ENCODE measurements at places on chromosomes 13 and 19.

DNA sequence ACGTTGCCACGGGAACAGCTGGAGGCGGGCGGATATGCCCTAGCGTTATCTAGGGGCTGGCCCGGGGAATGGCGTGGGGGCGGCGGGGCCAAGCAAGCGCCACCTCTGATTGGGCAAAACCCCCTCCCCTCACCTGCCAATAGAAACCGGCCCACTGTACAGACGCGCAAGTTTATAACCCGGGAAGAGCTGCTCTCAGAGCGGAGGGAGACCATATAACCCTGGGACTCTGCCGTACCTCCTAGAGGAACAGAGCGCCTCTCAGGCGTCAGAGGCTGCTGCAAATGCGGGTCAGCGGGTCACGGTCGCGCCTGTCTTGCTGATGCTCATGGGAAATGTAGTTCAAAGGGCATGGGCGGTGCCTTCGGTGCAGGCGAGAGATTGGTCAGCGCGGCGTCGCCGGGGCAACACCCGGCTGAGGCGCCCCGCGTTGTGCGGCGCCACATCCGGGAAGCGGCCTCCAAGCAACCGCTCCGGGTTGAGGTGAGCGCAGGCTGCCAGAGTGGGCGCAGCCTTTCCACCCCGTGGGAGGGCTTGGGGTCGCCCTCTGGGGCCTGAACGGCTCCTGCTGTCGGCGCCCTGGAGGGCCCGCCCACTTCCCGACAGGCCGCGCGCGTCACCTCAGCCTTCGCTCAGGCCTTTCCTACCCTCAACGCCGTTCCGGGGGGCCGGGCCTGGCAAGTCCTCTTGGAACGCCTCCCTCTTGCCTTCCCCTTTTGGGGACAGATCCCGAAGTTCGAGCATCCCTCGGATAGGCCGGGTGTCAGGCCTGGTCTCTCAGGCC lies at the start of gene ZNF446:
TSS of gene ZNF446 (plus strand) at position 639 of the 784 bp plus-strand sequence. CDS start 867 bp downstream, outside the sequence.
- DNase-seq, result peak; percentile 75

DNA sequence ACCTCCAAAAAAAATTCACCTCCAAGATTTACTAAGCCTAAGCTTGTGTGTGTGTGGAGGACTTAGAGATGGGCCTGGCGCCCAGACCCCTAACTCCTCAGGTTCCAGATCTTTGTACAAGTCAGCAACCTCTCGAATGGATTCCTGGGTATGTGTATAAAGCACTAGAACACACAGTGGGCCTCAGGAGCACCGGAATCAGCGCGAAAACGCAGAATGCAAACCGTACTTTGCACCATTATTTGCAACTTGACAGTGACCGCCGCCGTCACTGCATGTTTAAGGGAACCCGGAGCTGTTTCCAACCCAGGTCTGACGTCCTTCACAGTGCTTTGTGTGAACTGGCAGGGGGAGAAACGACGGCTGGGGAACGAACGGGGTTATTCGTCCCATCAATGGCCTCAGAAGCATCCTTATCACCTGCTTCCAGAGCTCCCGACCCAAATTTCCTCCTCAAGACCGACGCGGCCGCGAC lies 688 bp downstream of the ZNF606 start:
- DNase-seq, result no peak

DNA sequence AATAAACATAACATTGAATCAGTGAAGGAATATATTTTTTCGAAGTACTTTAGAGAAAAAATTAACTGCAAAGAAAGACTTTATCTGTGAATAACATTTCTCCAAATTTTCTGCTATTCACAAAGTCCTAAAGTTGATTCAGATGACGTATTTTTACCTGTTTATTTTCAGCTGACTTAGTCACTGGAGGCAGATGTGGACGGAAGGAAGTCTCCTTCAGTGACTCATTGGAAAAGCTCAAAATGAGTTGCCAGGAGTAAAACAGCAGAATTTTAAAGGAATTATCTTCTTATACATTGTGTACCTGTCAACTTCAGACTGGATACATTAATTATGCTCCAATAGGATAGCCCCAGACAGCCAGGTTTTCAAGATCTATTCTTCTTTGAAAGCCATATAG lies 679.3 kb upstream of the GPC6 start:
- no peak for DNase-seq

GRCh38 chr19:18660939-18661670 lies 22.4 kb upstream of the CRTC1 start:
- no peak for DNase-seq

DNA sequence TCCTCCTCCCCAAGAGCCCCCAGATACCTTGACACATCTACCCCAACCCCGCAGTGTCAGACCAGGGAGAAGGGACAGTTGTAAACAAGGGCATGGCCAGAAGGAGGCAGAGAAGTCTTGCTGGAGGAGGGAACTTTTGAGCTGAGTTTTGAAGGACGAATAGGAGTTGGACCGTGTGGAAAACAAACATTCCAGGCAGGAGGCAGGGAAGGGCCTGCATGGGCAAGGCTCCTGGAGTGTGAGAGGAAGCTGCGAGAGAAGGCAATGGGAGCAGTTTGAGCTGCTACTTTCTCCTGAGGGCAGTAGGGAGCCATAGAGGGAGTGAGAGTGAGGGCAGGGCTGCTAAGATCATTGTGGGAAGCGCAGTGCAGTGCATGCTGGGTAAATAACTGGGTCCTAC lies 23.3 kb downstream of the IL12RB1 start:
- DNase-seq, result no peak

- DNase-seq, result no peak
Observed at GRCh38 chr13:87123987-87124784, 547.0 kb upstream of the SLITRK5 start.

- no peak for DNase-seq
Observed at GRCh38 chr13:110262508-110263291, 44.3 kb downstream of the COL4A1 start.

DNA sequence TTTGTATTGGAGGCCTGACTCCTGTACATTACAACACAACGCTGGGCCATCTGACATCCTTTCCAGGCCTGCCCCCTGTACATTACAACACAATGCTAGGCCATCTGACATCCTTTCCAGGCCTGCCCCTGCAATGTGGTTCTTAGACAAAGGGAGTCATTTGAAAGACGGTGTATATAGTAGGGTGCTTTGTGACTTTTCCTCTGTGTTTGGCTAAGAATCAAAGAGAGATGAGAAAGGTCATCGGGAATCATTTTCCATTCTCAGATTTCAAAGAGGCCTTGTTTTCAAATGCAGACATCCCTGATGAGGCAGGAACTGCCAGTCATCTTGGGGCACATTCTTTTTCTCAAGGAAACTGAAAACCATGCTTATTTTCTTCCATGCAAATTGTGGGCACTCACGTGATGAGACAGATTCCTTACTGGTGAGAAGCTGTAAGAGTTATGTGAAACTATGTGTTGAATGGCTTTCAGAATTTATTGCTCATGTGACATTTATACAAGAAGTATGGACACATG lies 551.6 kb downstream of the MYO16 start:
- DNase-seq, result no peak

DNA sequence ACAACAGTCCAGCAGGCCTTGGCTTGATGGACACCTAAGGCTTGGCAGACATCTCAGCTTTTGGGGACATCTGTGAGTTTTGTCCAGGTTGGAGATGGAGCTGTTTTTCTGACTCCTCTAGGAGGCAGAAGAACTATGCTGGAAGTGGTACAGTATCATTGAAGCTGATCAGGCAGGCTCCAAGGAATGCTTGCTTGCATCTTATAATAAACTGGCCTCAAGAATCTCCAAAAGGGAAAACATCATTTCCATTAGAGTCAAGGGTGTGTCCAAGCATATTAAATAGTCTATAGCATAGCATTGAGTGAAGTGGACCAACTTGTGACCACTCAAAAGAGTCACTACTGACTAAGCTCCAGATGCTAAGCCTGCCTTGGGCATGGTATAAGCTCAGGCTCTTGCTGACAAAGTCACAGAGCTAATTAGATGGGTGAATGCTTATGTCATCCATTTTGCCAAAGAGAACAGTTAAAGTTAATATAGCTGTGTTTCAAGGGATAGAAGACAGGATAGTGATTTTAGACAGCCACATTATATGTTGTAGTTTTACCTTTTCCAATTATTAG lies 216.0 kb downstream of the DNAJC15 start:
- DNase-seq, result no peak

DNA sequence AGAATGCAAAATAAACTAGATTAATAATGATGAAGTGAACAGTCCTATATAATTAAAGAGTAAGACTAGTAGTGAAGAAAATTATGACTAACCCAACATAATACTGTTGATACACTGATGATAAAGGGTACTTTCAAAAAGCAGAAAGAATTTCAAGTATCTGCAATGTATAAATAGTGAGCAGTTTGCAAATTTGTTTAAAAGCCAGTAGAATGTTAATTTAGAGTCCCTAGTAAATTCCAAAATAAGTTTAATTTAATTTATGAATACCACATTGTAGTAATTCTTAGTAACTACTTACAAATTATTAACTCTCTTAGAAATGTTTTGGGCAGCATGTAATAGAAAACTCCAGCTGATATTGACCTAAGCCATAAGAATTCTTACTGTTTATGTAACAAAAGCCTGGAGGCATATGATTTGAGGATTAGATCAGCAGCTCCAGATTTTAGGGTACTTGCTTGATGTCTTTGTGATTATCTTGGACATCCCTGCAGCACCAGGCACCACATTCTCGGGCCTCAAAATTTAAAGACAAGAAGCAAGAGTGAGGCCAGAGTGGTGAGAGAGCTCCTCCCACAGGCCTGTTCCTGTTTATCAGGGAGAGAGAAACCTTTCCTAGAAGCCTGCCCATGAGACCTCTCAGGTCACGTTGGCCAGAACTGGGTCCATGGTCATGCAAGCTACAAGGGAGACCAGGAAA lies 67.6 kb upstream of the TDRD3 start:
- DNase-seq, result no peak

DNA sequence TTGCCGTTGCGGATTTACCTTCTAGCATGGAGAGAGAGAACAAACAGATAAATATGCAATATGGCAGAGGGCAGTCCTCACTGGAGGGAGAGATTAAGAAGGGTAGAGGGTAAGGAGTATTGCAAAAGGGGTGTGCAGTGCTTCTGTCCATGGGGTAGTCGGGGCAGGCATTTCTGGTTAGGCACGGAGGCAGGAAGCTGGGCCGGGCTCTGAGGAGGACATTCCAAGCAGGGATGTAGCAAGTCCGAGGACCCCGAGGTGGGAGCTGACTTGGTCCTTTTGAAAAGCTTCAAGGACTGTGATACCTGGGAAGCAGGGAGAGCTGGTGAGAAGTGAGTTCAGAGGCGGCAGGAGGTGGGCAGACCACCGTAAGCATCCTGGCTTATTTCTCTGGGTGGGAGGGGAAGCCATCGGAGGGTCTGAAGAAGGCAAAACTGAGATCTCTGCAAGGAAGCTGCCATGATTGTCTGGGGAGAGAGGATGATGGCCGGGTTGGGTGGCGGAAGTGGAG lies 214.9 kb downstream of the FGF9 start:
- no peak for DNase-seq

DNA sequence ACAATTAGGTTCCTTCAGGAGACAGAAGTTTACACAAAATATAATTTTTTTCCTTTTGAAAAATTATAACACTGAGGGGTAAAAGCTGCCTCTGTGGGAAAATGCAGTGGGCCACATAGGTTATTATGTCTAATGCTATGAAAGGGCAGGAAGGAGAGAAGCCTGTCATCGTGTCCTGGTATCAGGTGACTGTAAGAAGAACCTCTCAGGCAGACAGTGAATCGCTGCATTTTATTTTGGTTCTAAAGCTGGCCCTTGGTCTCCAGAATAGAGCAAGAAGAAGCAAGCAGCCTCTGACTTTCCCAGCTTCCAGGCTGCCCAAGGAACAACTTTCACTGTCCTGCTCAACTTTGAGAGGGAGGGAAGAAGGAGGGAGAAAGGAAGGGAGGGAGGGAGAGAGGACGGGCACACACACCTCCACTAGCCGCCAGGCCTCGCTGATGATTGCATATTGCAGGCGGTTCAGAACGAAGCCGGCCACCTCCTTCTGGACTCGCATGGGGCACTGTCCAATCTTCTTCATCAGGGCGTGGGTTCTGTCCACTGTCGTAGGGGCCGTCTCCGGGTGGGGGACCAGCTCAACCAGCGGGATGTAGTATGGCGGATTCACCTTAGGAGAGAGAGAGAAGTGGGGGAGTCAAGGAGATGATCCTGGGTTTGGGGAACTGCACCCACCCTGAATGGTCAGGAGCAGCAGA lies 93.8 kb downstream of the CRYL1 start:
- DNase-seq, result no peak

DNA sequence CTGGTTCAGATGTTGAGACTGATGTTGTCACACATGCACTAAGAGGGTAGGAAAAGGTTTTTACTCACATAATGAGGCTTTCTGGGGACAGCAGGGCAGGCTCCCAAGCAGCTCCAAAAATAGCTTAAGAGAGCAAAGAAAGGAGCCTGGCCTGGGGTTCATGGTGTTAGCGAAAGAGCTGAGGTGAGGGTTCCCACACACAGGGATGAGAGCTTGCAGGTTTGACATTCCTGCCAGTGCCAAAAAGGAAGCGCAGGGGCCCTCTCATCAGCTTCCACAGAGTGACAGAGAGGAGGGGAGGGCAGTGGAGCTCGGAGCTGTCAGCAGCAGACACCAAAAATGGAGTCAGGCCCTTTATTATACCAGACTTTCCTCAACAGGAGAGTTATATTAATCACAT lies 65.5 kb upstream of the FAM216B start:
- no peak for DNase-seq

GRCh38 chr13:23421596-23421995 lies 11.9 kb downstream of the SACS start:
- DNase-seq, result no peak

DNA sequence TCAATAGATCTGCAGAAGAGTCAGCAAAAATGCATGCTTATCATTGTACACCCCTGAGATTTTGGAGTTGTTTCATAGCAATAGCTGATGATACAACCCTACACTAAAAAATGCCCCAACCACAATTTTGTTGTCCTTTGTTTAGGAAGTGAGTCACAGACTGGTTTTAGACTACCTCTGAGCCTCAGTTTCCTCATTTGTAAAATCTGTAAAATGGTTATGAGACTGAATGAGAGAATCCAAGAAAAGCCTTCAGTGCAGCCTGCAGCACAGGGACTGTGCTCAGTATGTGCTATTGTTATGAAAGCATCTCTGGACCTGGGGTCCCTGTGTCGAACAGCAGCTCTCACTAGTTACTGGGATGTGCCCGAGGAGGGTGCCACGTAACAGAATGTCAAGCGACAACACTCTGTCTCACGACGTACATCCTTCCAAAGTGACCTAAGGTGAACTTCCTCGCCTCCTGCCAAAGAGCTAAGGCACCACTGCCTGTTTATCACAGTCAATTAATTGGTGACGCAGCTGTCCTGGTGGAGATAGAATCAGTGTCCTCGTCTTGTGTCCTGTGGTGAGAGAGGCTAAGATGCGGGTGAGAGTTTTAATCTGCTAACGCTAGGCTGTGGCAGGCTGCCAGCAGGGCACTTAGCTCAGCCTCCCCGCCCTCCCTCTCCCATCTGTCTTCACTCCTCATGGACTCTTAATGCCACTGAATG lies 18.1 kb downstream of the DHRS12 start:
- peak; percentile 62 for DNase-seq

DNA sequence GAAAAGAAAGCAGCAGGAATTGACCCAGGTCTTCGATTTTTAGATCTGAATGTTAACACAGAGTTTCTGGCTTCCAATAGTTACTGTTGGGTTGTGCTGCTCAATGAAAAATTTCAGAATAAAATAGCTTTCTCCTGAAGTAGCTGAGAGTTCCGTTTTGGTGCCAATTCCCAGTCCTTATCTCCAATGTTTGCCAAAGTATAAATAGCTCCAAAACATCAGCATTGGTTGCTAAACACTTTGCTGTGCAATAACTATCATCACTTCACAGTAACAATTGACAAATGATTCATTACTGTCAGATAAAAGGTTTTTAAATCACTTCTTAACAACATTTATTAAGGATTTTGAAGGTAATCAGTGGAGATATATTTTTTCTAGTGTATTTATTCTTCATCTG lies 446.0 kb downstream of the PCDH20 start:
- DNase-seq, result no peak
